Activated CD4-positive, CD25-positive, alpha-beta regulatory T cell treated with anti-CD3 and anti-CD28 coated beads, Interleukin-2, amount 50 U/mL, for 16 hours (primary cell): ENCODE measurements at places on chromosomes 4 and X.

DNA sequence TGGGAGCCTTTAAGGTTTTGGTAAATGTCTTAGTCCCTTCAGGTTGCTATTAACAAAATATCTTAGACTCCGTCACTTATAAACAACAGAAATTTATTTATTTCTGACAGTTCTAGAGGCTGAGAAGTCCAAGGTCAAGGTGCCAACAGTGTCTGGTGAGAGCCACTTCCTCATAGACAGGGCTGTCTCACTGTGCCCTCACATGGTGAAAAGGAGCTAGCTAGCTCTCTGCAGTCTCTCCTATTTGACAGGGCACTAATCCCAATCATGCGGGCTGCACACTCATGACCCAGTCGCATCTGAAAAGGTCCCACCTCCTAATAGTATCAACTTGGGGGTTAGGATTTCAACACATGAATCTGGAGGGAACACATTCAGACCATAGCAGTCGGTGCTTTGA lies 63.4 kb upstream of the KLF3 start:
- DNase-seq: no peak

DNA sequence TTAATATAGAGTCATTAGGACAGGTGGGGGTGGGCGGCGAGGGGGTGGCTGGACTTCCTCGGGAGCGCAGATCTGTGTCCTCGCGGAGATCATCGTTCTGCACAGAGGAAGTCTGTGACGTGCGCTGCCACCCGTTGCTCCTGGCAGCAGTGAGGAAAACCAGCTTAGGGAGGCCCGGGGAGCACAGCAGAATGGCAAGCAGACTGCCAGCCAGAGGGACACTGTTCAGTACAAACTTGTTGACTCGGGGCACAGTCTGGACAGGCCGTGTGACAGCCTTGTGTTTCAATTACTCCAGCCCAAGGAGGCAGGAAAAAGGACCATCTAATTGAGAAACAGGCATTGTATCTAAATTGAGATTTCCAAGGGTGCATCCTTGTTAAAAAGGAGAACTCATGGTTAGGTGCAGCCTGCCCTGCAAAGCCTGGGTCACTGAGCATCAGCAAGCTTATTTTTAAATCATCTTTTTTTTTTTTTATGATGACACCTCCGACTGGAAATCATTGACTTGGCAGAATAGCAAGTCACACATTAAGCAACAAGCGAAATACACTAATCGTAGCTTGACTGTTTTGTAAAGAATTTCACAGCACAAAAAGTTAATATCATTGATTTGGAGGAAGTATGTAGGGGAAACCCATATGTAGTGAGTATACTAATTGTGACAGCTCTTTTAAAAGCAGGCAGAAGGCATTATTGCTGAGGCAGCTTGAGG lies 512.0 kb upstream of the FAT1 start:
- DNase-seq: no peak

DNA sequence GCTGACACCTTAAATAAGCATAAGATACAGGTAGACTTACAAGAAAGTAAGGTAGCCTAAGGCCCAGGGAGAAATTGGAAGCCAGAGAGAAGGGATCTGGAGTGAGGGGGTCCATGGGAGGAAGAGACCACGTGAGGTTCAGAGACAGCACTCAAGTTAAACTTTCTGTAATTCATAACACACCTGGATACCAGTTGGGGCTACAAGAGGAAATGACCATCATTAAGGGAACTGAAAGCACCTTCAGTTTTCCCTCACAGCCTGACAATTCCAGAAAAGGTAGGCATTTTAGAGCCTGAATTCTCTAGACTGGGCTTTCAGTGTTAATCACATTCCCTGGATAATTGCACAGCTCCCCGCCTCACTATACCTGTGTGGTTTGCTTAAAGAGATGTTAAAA lies 355.5 kb downstream of the FBXW7 start:
- DNase-seq: no peak

DNA sequence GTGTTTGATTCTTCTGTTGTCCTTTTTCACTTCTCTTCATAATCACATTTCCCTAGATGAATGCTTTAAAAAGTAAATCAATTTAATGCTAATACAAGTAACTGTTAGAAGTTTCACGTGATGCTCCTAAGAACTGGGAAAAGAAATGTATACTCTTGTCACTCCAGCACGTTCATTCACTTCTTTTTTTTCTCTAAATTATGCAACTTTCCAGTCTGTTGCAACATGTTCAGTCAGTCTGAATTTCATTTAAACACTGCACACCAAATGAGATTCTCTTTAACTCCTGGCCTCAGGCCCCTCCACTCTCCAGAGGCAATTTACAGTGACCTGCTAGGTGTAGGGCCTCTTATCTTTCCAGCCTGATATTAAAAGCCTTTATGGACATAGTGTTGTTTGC lies 321.9 kb downstream of the HS3ST1 start:
- DNase-seq: no peak

DNA sequence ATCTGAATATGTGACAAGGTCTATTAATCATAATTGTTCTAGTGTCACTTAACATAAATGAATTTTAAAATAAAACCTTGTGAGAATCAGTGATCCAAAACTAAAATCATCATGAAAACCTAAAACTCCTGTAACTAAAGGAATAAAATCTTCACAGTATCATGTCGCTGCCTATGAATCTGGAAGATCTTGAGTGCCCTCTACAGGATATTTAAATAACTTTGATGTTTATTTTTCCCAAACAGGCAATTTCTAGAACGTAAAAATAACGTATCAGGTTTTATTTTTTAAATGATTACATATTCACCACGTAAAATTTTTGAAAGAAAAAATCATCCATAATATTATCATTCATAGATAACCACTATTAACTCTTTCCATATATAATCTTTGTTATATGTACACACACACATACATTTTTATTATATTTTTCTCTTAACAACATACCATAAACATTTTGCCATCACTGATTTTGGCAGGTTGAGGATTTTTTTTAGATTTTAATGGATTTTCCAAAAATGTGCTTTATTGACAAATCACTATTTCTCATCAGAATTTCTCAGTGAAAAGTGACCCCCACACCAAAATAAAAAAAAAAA lies 79.6 kb downstream of the COMMD8 start:
- no peak for DNase-seq

DNA sequence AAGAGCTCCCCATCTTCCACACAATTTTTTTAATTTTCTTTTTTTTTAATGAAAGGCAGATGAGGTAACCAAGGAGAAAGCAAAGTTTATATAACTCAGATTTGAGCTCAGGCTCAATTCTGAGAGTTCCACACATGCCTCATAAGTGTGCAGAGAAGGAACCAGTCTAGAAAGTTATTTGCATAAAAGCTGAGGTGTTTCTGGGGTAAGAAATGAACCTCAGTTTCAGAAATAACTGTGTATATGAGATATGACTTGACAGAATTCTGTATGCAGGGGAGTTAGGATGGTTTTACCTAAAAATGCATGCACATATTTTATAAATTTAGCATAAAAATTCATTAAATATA lies 51.3 kb downstream of the DTHD1 start:
- no peak for DNase-seq

GRCh38 chr4:120842031-120842430 lies 80.5 kb downstream of the PRDM5 start:
- DNase-seq: no peak

- no peak for DNase-seq
These were observed at the start of gene VGLL1 for GRCh38 chrX:136531951-136532350. Gene VGLL1, plus strand, starts transcription at chrX:136532215. Its CDS starts 3,806 bp downstream, at chrX:136536021.
